ENCODE measurements at places on chromosomes 4 and X.

- DNase-seq, result no peak
Measured at GRCh38 chr4:144597171-144597570, 48.8 kb upstream of the HHIP start.

- peak; percentile 84 for DNase-seq
Measured at GRCh38 chrX:45849261-45849862, 648.7 kb upstream of the DIPK2B start.

DNA sequence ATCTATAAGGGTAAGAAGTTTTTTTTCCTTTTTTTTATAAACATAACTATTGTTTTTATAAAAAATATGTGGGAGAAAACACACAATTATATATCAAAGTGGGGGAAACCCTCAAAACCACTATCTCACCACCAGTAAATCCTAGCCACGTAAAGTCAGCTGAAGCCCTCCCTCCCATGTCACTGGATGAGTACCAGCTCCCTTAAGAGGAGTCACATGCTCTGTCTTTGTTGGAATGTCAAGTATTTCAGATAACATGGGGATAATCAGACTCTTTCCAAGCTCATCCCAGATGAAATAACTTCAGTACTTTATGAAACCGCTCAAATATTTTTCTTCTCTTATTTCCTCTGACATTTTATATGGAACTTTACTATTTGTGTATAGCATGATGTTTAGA, 2.4 kb downstream of the MYOZ2 start:
- no peak for DNase-seq

- DNase-seq, result peak; percentile 25
Measured at GRCh38 chrX:118823263-118824172, at the start of gene ZCCHC12. Gene ZCCHC12 (plus strand): TSS chrX:118823824. CDS start chrX:118825245, 1,421 bp downstream.

GRCh38 chr4:1521821-1522361, 115.6 kb upstream of the NKX1-1 start:
- DNase-seq, result no peak

DNA sequence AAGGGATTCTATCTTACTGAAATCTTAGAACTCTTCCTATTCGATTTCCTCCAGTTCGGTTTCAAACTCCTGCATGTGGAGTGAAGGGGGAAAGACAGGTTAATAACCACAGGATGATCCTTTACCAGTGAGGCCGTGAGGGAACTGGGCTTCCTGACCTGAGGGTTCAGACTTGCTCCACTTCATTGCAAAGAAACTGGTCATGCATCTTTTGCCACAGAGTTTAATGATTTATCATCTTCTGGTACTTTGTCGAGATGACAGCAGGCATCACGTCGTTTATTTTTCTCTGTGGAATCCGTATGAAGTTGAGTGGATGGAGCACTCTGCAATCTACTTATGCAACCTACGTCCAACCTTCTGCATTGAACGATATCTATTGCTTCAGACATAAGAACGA, 145.9 kb upstream of the NLGN4X start:
- no peak for DNase-seq

Data from mammary epithelial cell (primary cell).